ENCODE measurements at places on chromosomes 2 and 18. TPM values are rescaled to one million over a fixed set of nuclear protein-coding genes. Genes with fewer than 3 reads are reported as not detected.

Gene GPR45
- total RNA-seq = not detected

Gene PROM2
- total RNA-seq = under 0.01 TPM

Gene SCYGR4
- not detected for total RNA-seq

Gene ESPNL
- under 0.01 TPM for total RNA-seq

Gene MEP1B
- total RNA-seq = not detected

Gene SERPINB13
- total RNA-seq = 0.13 TPM

Gene CEP68
- 29.7 TPM for total RNA-seq

Gene KLHL30
- total RNA-seq = not detected

Gene AFF3
- not detected for total RNA-seq

Gene RAB31
- total RNA-seq = 35.8 TPM

Gene NMS
- not detected for total RNA-seq

Gene LCT
- under 0.01 TPM for total RNA-seq

Gene CYP27A1
- total RNA-seq = 4.1 TPM

Gene TUBB8B
- not detected for total RNA-seq

Gene MC2R
- total RNA-seq = not detected

Gene PLB1
- total RNA-seq = 0.53 TPM

Gene POU3F3
- not detected for total RNA-seq

Gene HRH4
- total RNA-seq = not detected

Gene LINC00305
- not detected for total RNA-seq

Gene NEU2
- total RNA-seq = not detected

Gene CRACDL
- 4.1 TPM for total RNA-seq

Gene POMC
- total RNA-seq = 0.29 TPM

Gene MGAT4A
- total RNA-seq = 83.0 TPM

Gene ELOA2
- total RNA-seq = not detected

Gene LRP2
- under 0.01 TPM for total RNA-seq

Gene ABCG5
- total RNA-seq = not detected

Gene COL6A3
- total RNA-seq = 0.72 TPM

Gene ITGB6
- 0.13 TPM for total RNA-seq

Gene UPP2
- not detected for total RNA-seq

Gene TSGA10
- 2.7 TPM for total RNA-seq

Data from thoracic aorta endothelial cell (primary cell).